Lung (tissue), 17 donors: ENCODE measurements at places on chromosomes 2 and 18. TPM values are rescaled to one million over a fixed set of nuclear protein-coding genes. Genes with fewer than 3 reads are reported as not detected.

GRCh38 chr18:54323970-54324369 is 33.7 kb downstream of the STARD6 start:
- H3K4me1 ChIP-seq: no peaks in the 10 kb centered on the region
- DNase-seq: no peak
- no peaks in the 10 kb centered on the region for H3K27me3 ChIP-seq
- no peak overlapping the region for H3K4me3 ChIP-seq

DNA sequence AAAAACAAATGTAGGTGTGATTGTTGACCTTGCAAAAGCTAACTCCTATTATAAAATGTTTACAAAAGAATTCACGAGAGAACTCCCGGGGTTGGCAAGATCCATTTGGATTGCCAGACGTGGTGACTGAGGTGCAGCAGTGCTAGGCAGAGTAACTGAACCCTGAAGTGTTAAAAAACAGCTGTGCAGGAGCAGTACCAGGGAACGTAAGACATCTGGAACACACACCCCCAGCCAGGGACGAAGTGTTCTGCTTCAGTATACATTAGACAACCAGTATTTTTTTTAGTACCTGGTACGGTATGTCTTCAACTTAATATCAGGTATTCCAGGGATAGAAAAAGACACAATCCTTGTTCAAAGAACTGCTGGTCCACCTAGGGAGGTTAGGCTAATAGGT is 272.1 kb upstream of the EPAS1 start:
- no peak overlapping the region for H3K27ac ChIP-seq
- DNase-seq: no peak
- H3K4me1 ChIP-seq: no peaks in the 10 kb centered on the region
- H3K27me3 ChIP-seq: no peaks in the 10 kb centered on the region
- no peak overlapping the region for H3K4me3 ChIP-seq

GRCh38 chr18:79118797-79119196 is 49.6 kb downstream of the ATP9B start:
- H3K27ac ChIP-seq: no peak overlapping the region
- H3K4me3 ChIP-seq: no peak overlapping the region
- H3K4me1 ChIP-seq: no peaks in the 10 kb centered on the region
- H3K36me3 ChIP-seq: peaks cover 3% of the 10 kb centered on the region
- DNase-seq: no peak
- H3K27me3 ChIP-seq: no peaks in the 10 kb centered on the region

- no peaks in the 10 kb centered on the region for H3K36me3 ChIP-seq
- H3K27ac ChIP-seq: no peak overlapping the region
- peaks cover 4% of the 10 kb centered on the region for H3K4me1 ChIP-seq
- peak; percentile 80 for DNase-seq
- H3K27me3 ChIP-seq: no peaks in the 10 kb centered on the region
These were observed 215.4 kb downstream of the MYCN start for GRCh38 chr2:16155766-16156165.

DNA sequence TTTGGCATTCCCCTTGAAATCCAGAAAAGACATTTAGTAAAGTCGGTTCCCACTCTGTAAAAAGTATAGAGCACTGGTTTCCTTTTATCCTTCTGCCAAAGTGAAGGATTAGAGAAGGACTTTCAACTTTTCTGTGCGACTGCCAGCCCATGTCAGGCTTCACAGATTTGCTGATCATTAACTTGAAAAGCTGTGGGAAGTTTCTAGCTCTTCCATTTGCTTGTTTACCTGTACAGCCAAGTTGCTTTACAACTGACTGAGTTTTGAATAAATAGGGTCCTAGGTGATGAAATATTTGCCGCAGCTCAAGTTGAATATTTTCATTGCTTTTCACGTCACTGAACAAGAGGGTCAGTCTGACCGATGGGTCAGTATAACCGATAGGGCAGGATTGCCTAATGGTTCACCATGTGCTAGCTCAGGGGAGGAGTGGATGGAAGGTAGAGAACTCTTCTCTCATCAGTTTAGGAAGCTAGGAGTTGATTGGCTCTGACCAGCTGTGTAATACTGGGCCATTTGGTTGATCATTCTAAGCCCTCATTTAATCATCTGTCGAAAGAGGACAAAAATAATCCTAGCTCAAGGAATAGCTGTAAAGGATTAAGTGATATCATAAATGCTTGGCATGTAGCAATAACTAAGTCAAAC is 30.4 kb downstream of the UPP2 start:
- no peak for DNase-seq
- H3K4me1 ChIP-seq: no peaks in the 10 kb centered on the region
- no peaks in the 10 kb centered on the region for H3K36me3 ChIP-seq
- no peak overlapping the region for H3K27ac ChIP-seq
- H3K4me3 ChIP-seq: no peak overlapping the region
- H3K27me3 ChIP-seq: no peaks in the 10 kb centered on the region

GRCh38 chr18:56021136-56021808 is 433.3 kb upstream of the TCF4 start:
- H3K27ac ChIP-seq: no peak overlapping the region
- no peaks in the 10 kb centered on the region for H3K27me3 ChIP-seq
- DNase-seq: no peak
- H3K36me3 ChIP-seq: no peaks in the 10 kb centered on the region
- H3K4me3 ChIP-seq: no peak overlapping the region

UGT1A5 gene
- not detected for total RNA-seq

VWA3B gene
- 29.2 TPM for total RNA-seq

DNA sequence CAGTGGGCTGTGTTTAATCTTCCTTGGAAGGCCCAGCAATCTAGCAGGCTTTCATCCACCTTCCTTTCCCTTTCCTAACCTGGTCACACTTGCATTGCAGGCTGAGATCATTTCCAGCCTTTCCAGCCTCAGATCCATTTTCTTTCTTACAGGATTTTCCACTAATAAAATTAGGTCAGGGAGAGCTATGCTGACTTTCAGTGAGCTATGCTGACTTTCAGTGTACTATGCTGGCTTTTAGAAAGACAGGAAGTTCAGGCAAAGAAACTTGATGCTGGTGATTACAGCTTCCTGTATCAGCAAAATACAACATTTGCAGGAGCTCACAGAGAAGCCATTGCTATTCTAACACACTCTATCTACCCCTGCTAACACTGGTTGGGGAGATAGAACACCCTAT is 735.0 kb downstream of the CCDC85A start:
- H3K4me3 ChIP-seq: no peak overlapping the region
- no peaks in the 10 kb centered on the region for H3K36me3 ChIP-seq
- no peaks in the 10 kb centered on the region for H3K4me1 ChIP-seq
- H3K27me3 ChIP-seq: no peaks in the 10 kb centered on the region
- no peak for DNase-seq

HTR2B gene
- total RNA-seq: 0.31 TPM
